ENCODE measurements at places on chromosomes 12 and 14.

- DNase-seq: no peak
Measured at GRCh38 chr12:5511256-5511643, 79.3 kb downstream of the NTF3 start.

GRCh38 chr14:63290741-63291430, 27.8 kb downstream of the GPHB5 start:
- no peak for DNase-seq

- DNase-seq: peak; percentile 44
Measured at GRCh38 chr12:49750027-49750995, 9.0 kb downstream of the TMBIM6 start.

GRCh38 chr14:61408498-61408897, 87.1 kb downstream of the PRKCH start:
- no peak for DNase-seq

DNA sequence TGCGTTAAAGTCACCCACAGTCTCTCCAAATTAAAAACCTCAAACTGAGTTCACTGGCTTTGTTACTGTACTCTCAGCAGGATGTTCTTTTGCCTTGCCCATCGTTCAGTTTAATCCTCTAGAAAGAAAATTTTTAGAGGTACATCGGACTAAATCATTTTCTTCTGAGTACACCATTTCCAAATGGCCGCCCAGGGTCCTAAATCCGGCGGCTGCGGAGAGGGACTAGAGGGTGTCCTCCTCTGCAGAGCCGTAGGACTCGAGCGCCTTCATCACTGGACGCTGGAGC, 1.4 kb downstream of the LIN7A start:
- no peak for DNase-seq

DNA sequence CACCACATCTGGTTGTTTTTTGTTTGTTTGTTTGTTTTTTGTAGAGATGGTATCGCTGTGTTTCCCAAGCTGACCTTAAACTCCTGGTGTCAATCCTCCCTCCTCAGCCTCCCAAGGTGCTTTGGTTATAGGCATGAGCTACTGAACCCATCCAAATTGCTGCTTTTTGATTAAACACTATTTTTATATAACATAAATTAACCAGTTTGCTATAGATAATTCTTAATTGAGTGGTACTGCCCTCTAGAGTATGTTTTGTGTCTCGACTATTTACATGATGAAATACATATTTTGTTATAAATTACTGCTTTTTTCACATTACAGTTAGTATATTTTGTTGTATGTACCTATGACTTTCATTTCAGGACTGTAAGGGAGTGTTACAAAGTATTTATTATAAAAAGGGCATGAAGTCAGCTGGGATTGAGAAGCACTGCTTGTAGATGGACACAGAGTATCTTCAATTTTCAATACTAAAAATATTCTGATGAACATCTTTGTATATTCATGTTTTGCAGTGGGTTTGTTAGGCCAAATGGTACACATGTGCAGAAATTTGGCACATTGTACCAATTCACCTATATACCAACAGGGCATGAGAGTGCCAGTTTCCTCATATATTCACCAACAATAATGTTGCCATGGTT, 14.9 kb upstream of the SCAF11 start:
- DNase-seq: no peak

DNA sequence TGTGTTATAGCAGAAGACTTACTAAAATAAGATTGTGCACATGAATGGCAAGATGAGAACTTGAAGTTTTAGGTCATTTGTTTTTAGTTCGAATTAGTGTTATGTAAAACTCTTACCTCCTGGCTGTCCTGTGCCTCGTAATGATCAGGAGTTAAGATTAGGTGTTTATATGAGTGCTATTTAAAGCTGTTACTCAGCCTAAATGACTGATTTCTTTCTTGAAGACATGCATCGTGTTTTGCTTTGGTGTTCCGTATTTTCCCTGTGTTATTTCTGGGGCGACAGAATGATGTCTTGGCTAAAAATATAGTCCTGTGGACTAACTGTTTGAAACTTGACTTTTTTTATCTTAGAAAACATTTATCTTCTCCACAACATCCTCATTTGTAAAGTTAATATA, 22.1 kb downstream of the SCYL2 start:
- no peak for DNase-seq

DNA sequence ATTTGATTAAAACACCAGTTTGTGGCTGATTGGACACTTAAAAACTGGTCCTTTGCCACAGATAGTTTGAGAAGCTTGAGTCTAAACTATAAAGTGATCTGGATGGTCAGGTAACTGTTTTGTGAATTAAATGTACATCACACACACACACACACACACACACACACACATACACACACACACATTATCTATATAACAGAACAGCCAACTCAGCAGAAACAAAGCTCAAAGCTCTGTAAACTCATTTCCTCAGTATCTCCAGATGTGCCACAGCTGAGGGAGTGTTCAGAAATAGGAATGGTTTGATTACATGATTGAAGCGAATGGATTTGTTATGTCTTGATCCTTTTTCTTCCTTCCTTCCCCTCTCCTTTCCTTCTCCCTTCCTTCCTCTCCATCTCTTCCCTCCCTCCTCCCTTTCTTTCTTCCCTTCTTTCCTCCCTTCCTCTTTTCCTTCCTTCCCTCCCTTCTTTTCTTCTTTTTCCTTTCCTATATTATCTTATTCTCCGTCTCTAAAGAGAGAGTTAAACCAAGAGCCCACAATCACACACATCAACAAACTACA, 100.3 kb downstream of the LLPH start:
- DNase-seq: no peak

DNA sequence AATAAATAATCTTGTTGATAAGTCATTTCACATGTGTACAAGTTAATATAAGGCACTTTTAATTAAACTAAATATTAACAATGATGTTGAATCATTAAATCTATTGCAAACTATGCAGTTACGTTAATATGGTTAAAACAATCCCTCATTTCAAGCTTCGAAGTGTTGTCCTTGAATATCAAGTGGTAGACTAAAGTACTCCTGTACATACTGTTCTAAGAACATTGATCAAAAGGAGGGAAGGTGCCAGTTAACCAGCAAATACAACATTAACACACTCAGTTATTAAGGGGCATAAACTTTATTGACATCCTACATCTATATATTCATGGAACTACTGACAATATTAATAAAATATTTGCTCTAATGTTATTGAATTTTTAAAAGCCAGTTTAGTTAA, 8.7 kb downstream of the BCAT1 start:
- no peak for DNase-seq

GRCh38 chr12:52524241-52524897, 4.2 kb upstream of the KRT5 start:
- peak; percentile 54 for DNase-seq

- DNase-seq: no peak
Measured at GRCh38 chr12:121232977-121233627, 23.2 kb downstream of the P2RX4 start.

GRCh38 chr12:91717804-91718203, 427.8 kb downstream of the BTG1 start:
- no peak for DNase-seq

GRCh38 chr12:130375296-130376287, 37.9 kb downstream of the PIWIL1 start:
- no peak for DNase-seq

DNA sequence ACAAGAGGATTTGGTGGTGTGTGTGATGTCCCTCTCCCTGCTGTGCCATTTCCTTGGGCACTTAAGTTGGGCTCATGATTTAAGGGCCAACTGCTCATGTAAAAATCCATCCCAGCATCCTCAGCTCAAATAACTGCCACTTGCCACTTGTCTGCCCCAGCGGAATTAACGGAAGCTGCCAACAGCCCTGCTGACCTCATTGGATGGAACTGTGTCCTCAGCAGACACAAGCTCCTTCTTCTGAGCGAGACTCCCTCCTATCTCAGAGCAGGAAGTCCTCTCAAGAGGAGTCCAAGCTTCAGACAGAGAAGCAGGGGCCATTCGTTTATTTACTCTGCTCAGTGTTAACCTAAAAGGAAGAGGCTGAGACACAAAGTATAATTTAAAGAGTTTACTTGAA, 29.6 kb upstream of the PRMT8 start:
- no peak for DNase-seq

- DNase-seq: no peak
Measured at GRCh38 chr12:72315858-72316257, 43.7 kb downstream of the TRHDE start.

DNA sequence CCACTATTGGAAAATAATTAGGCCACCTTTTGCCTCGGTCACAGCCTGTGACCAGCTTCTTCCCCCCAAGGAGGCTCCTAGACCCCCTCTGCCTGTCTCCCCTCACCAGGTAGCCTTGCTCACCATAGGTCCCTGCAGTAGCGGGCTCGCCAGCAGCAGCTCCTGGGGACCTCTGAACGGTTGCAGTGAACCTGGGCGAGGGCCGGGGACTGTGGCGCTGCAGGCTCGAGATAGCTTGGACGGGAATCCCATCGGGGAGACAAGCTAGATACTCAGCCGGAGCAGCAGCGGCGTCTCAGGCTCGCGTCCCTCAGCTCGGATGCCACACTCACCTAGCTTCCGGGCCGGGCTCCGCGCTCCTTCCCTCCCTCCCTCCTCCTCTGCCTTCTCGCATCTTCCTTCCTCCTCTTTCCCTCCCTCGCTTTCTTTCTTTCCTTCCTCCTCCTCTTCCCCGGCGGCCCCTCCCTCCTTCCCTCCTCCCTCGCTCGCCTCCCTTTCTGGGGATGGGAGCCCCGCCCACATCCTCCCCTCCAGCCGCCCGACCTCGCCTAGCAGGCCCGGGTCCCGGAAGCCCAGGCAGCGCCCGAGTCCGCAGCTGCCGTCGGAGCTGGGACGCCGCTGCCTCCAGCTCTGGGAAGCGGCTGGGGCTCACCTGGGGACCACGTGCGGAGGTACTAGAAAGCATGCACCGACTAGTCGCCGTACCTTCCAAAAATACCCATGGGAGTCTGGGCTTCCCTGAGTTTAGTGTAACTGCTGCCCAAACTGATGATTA, at the start of gene BMP4:
TSS of gene BMP4 (minus strand) at position 399 of the 775 bp plus-strand sequence. CDS start 4,603 bp downstream, outside the sequence.
- DNase-seq: no peak

DNA sequence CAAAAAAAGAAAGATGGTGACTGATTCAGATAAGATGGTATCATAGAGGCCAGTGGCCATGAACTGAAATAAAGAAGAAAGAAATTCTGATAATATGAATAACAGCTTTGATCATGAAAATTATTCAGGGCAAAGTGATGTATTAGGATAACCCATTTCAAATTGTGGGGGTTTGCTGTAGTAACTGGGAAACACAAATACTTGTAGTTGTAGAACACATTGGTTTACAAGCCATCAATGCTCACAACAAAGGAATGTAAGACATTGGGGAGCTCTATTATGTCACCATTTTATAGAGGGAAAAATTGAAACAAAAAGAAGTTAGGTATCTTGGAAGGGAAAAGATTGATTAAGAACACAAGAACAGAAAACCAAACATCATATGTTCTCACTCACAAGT, 140.4 kb upstream of the FRMD6 start:
- DNase-seq: no peak

DNA sequence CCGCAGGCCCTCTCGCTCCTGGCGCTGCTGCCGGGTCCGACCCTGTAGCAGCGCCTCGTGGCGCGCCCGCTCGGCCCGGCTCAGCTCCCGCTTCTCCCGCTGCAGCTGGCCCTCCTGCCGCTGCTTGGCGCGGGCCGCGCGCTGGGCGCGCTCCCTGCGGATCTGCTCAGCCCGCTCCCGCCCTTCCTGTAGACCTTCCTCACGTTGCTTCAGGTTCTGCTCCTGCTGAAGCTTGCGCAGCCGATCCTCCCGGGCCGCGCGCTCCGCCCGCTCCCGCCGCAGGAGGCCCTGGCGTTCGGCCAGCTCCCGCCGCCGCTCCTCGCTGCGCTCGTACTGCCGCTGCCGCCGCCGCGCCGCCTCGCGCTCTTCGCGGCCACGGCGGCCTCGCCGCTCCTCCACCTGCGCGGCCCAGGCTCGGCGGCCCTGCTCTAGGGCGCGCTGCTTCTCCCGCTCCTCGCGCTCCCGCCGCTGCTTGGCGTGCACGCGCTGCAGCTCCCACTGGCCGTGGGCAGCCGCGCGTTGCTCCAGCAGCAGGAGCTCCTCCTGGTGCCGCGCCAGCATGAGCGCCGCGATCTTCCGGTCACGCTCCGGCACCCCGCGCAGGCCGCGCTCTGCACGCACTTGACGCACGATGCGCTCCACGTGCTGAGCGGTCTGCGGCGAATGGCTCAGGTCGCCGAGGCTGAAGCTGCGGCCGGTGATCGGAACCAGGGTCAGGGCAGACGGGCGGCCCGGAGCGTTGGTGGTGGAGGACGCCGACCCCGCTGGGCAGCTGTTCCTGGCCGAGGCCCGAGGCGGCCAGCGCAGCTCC, 2.4 kb downstream of the CCDC177 start:
- DNase-seq: no peak

GRCh38 chr12:125017801-125018200, 24.4 kb downstream of the BRI3BP start:
- DNase-seq: no peak

DNA sequence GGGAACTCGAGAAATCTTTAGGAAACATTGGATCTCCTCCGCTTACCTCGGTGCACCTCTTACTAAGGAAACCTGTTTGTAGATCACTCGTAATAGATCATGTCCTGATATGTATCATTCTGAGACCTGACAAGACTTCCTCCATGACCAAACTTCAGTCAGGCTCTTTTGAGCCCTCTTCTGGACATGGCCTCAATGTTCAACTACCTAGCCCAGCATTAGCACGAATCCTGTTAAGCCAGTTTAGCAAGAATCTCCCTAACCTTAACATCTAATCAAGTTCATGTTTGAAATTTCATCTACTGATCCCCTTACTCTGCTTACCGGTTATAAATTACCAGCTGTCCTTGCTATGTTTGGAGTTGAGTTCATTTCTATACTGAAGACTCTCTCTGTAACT, 713.9 kb upstream of the USP15 start:
- DNase-seq: peak; percentile 28

Data from RWPE1 (cell line).